Large intestine (tissue), 12 donors: ENCODE measurements at places on chromosomes 7 and 10.

DNA sequence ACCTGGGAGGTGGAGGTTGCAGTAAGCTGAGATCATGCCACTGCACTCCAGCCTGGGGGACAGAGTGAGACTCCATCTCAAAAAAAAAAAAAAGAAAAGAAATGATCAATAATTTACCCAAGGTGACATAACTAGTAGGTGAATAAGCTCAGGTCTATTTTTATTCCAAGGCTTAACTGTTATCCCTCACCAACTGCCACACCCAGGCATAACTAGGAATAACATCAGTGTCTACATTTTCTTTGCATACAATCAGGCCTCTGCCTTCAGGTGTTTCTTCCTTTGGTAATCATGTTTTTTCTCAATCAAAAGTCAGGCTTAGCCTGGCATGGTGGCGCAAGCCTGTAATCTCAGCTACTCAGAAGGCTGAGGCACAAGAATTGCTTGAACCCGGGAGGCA is 26.6 kb downstream of the CPEB3 start:
- DNase-seq: no peak

DNA sequence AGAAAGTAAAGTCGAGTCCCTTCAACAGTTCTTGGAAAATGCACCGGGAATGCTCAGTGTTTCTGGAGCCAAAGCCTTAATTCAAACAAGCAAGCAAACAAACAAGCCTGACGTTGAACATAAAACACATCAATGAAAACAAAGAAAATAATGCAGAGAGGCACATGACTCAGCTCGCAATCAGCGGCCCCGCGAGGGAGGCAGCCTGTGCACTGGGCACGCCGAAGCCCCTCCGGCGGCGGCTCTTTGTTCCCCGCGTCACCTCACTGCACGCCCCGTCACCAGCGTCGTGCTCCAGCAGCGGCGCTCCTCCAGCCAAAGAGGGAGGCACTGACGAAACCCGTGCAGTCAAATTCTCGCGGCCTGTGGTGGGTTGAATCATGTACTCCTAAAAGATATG is 151.5 kb downstream of the DNAJB6 start:
- no peak for DNase-seq

- DNase-seq: no peak
Measured at GRCh38 chr10:23340354-23340753, 4.2 kb downstream of the C10orf67 start.

- DNase-seq: no peak
Measured at GRCh38 chr7:97503367-97504094, 228.4 kb upstream of the TAC1 start.

- no peak for DNase-seq
Measured at GRCh38 chr7:24366876-24367275, 82.9 kb downstream of the NPY start.

- DNase-seq: no peak
Measured at GRCh38 chr7:14551310-14551709, 351.2 kb downstream of the DGKB start.

- DNase-seq: no peak
Measured at GRCh38 chr10:123726836-123727235, 60.7 kb downstream of the GPR26 start.

DNA sequence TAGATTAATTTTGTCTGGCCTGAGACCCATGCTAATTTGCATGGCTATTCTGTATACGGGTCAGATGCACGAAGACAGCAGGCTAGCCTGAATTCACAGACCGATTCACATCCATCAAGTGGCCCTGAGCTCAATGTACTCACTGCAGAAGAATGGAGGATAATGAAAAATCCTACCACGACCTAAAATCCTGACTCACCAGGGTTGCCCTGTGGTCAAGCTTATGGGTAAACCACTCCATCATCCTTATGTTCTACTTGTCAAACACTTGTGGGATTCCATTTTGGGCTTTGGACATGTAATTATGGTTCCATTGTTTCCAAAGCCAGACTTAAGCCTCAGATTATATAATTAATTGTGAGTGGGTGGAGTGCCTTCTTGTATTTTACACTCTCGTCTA is 110.4 kb upstream of the ZNF438 start:
- no peak for DNase-seq

- DNase-seq: no peak
Measured at GRCh38 chr7:47508389-47509380, 73.2 kb downstream of the TNS3 start.

- peak; percentile 39 for DNase-seq
Measured at GRCh38 chr7:139641337-139641992, 118.0 kb downstream of the CLEC2L start.

GRCh38 chr10:64753516-64753915 is 1232.3 kb downstream of the REEP3 start:
- DNase-seq: no peak

GRCh38 chr7:93015779-93016481 is 101.8 kb downstream of the SAMD9 start:
- DNase-seq: peak; percentile 37

GRCh38 chr10:132407846-132408278 is 10.9 kb downstream of the PWWP2B start:
- peak; percentile 95 for DNase-seq

DNA sequence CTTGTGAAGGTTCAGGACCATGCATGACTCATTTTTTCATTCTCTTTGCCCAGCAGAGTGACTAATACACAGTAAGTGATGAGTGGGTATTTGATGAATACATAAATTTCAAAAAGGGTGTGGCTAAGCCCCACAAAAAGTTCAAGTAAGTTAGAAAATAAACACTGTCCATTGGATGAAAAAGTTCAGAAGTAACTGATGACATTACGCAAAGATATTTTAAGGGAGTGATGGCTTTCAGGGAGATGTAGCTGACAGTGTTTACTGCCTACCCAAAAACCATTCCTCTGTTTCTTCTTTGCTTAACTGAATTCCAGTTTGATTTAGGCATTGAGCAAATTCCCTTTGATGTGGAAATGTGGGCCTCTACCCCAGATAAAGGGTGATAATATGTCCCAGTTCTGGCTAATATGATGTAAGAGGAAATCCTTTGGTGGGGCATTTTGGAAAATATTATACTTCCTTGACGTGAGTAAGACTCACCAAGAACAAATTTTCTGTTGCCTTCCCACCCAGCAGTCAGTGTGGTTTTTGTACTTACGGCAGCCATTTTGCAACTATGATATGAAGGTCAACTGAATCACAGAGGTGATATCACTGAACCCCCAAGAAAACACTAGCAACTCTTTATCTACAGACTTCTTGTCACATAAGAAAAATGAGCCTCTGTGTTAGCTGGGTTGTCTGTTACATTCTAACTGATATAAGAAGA is 29.0 kb upstream of the EBLN1 start:
- DNase-seq: no peak

DNA sequence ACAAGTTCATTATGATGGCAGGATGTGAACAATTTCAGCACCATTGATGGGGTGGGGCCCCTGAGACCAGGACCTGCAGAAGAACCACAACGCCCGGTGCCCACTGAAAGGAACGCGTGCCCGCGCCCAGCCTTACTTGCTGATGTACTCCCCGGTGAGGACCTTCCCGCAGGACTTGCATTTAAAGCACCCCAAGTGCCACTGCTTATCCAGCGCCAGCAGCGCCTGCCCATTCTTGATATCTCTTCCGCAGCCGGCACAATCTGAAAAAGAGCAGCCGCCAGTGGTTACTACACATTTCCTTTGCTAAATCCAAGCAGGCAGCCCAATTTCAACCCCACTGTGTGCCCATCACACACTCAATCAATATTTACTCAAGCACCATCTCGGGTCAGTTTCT is 110.6 kb downstream of the ABLIM1 start:
- DNase-seq: no peak

GRCh38 chr10:17278607-17279240 is 50.7 kb downstream of the VIM start:
- DNase-seq: no peak

- no peak for DNase-seq
Measured at GRCh38 chr10:31749981-31750840, 178.4 kb downstream of the ARHGAP12 start.

GRCh38 chr7:23467291-23467805 is 2.9 kb downstream of the IGF2BP3 start:
- DNase-seq: no peak

- no peak for DNase-seq
Measured at GRCh38 chr10:15420858-15421257, 49.8 kb upstream of the FAM171A1 start.

DNA sequence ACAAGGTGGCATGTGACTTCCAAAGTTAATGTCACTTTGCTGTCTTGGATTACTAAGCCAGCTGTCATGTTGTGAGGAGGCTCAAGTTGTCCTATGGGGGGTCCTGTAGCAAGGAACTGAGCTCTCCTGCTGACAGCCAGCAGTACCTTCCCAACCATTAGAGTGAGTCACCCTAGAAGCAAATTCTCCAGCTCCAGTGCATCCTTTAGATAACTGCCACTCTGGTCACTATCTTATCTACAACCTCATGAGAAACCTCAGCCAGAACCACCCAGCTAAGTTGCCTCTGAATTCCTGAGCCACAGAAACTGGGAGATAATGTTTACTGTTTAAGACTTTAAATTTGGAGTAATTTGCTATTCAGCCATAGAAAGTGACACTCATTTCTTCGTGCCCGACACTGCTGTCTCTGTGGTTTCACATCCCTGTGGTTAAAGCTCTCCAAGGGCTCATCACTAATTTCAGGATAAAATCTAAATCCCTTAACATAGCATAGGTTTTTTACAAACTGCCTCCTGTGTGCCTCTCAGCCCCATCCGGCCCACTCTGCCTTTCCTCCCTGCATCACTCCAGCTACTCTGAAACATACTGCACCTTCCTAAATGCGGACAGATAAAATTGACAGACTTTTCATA is 83.5 kb downstream of the PRR15 start:
- DNase-seq: no peak

DNA sequence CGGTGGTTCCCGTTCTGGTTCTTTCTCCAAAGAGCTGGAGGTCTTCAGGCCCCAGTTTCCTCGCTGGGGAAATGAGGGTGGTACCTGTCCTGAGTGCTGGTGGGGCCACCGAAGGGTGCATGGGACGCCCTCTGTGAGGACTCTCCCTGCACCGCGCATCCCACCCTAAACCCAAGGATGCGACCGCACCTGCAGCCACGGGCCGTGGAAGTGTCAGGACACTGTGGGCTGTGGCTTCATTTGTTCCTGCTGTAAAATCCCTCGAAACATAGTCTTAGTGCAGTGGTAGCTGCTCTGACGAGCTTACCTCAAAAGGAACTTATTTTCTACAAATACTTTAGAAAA is 84.1 kb downstream of the NKX6-2 start:
- DNase-seq: no peak

DNA sequence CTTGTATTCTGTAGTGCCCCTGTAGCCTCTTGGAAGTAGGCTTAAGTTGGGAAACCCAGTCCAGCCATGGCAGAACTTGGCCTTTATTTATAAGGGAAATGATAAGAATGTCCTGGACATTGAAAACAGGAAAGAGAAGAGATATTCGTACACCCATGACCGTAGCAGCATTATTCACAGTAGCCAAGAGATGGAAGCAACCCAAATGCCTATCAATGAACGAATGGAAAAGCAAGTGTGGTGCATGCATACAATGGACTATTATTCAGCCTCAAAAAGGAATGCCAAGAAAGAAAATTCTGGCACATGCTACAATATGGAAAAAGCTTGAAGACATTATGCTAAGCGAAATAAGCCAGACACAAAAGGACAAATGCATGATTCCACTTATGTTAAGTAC is 315.3 kb downstream of the CXCL12 start:
- DNase-seq: no peak

- DNase-seq: no peak
Measured at GRCh38 chr10:2948127-2948854, 119.1 kb upstream of the PFKP start.

DNA sequence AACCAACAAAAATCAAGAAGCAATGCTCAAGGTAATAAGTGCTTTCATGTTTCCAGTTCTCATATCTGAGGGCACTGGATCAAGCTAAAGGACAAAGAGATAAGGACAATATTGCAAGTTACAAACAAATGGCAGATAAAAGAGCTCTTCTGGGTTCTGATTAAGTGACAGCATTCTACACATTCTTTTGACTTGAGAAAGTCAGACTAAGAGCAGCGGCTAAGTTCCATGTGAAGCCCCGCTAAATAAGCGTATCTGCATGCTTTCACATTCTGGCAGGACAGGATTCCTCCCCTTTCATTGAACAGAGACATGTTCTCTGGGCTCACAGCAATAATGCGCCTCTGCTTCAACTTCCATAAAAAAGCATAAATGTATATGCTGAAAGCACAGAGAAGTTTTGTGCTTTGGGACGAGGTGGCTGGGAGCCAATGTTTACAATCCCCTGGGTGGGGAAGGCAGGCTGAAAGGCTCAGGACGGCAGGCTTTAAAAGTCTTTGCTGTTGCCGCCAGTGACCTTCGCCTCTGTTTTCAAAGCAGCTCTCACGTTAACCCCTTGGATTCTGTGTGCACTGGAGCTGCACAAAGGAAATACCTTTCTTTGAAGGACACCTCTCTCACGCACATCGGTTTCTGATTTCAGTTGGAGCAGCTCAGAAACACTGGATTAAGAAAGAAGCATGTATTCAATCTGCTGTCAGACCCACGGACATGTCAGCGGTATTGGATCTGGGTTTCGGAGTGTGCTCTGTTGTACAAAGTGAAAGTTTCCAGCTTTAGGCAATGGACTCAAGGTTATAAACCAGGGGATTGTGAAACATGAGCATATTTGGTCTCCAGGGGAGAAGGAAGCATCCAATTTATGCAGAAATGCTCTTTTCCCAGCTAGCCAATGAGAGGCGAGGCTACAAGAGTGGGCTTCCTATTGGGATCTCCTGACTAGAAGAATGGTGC is 105.4 kb upstream of the FAM133B start:
- DNase-seq: peak; percentile 92

DNA sequence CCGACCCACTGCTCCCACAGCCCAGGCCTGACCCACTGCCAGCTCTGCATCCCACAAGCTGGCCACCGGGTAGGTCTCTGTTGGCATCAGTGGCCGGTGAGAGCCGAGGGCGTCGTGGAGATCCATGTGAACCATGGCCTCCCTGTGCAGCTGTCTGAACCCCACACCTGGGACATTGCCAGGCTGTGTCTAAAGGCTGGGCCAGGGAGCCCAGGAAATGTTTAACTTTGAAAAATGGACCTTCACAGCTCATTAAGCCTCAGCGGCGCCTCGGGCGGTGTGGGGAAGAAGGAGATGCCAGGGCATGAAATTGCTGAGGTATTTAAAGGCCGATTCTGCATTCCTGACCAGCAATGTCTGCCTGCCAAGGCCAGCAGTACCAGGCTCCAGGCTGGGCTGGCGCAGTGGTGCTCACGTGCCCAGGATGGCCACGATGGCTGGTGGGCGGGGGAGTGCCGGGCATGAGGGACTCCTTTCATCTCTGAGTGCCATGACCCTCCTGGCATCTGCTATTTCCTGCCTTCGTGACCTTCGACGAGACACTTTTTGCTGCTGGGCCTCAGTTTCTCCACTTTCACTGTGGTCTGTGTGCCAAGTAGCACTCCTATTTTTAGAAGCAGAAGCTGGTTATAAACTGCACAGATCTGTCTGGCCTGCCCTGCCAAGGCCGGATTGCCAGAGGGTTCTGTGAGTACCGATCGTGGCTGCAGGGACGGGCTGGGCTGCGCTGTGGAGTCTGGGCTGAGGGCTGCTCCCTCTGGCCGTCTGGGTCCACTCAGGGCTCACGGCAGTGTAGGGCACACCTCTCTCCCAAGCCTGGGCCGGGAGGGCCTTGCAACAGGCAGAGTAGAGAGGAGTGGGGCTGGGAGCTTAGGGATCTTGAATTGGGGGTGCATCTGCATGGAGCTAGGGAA is 21.8 kb downstream of the ELFN1 start:
- DNase-seq: no peak
